Activated effector memory CD4-positive, alpha-beta T cell treated with Interleukin-2 at 50 U/mL for 16 hours (primary cell): ENCODE measurements at places on chromosomes 5 and 9.

- DNase-seq: no peak
Measured at GRCh38 chr5:68419637-68420452, 204.3 kb downstream of the PIK3R1 start.

- no peak for DNase-seq
Measured at GRCh38 chr5:77590347-77590746, 48.2 kb downstream of the OTP start.

DNA sequence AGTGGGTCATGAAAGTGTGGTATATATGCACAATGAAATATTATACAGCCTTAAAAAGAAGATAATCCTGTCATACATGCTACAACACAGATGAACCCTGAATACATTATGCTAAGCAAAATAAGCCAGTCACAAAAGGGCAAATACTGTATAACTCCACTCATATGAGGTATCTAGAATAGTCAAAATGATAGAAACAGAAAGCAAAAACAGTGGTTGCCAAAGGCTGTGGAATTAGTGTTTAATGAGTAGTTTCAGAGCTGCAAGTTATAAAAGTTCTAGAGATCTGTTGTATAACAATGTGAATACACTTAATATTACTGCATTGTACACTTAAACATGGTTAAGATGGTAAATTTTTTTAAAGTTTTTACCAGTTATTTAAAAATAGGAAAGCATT is 135.0 kb downstream of the OXCT1 start:
- DNase-seq: no peak

DNA sequence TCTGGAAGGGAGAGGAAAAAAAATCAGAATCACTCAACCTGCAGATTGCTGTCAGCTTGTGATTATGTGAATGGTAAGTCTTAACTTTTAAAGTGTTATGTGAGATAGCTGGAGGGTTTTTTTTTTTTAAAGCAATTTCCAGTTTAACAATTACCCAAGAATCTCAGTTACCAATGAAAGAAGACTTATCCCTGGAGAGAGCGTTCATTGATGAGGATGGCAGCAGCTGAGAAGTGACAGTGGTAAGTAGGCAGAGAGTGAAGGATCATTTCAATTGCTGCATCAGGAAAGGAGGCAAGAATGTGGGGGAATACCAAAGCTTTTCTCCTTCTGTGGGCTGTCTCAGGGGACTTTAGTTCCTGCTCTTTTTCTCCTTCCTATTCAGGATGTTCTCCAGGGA is 370.2 kb upstream of the C9orf72 start:
- DNase-seq: no peak

DNA sequence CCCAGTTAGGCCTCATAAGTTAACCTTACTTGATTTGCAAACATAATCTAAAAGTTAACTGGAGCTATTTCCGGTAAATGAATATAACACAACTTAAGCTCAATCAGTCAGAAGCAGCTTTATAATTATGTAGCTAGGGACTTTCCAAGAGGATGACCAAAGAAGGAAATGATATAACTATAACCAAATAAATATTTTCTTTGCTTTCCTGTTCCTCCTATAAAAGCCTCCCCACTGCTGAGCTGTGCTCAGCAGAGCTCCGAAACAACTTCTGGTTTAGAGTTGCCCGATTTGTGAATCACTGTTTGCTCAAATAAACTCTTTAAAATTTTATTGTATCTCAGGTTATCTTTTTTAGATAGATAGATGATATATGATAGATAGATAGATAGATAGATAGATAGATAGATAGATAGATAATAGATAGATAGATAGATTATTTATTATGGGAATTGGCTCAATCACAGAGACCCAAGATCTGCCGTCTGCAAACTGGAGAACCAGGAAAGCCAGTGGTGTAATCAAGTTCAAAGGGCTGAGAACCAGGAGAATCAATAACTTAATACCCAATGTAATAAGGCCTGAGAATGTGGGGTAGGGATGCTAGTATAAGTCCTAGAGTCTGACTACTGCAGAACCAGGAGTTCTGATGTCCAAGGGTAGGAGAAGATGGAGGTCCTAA is 19.3 kb upstream of the TMEM161B start:
- no peak for DNase-seq

- DNase-seq: no peak
Measured at GRCh38 chr5:164708831-164709230, 1203.4 kb downstream of the MAT2B start.

GRCh38 chr9:3043369-3043768 is 199.5 kb upstream of the PUM3 start:
- DNase-seq: no peak

- no peak for DNase-seq
Measured at GRCh38 chr5:133932441-133933168, 35.8 kb downstream of the C5orf15 start.

DNA sequence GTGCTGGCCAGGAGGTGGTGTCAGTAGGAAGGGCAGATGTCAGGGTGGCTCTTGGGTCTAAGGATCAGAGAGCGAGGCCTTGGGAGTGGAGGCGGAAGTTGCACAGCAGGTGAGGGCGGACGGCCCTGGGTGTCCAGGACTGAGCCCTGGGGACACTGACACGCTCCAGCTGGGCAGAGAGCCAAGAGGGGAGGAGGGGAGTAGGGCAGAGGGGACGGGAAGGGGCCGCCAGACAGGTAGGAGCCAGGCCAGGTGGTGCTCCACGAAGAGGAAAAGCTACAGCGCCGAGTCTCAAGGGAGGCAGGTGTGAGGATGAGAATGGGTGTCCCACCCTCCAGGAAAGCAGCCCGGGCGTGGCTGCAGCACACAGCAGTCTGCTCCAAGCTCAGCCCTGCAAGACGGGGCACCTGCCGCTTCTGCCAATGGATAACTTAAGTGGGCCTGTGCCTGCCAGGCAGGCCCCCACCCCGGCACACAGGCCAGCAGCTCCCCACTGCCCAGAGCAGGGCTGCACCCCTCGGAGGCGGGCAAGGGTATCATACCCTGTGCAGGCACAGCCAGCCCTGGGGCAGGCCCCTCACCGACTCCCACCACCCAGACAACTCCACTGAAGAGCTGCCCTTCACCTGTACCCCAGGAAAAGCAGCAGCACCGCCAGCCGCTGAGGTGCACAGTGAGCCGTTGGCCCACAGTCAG is 4.9 kb downstream of the TPRN start:
- no peak for DNase-seq

GRCh38 chr9:95971815-95972214 is 96.3 kb downstream of the ERCC6L2 start:
- no peak for DNase-seq

GRCh38 chr5:88813805-88814575 is 69.0 kb downstream of the MEF2C start:
- DNase-seq: no peak

- no peak for DNase-seq
Measured at GRCh38 chr9:73893230-73893629, 603.9 kb upstream of the RORB start.

GRCh38 chr9:71308454-71308853 is 187.0 kb upstream of the TRPM3 start:
- no peak for DNase-seq

DNA sequence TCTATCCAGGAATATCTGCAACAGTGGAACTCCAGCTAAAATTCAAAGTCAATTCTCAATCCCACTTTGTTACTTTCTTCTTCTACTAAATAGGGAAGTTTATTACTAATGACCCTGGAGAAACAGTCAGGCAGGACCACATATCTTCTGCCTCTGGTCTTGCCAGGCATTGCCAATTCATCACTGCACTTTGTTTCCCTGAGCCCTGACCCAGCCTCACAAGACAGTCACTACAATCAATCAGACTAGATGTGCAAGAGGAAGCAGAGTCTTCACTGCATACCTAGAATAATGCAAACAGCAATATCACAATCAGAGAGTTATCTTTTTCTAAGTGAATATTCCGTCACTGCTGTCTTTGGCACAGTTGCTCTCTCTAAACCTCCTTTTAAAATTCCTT is 74.9 kb upstream of the GAS1 start:
- no peak for DNase-seq

DNA sequence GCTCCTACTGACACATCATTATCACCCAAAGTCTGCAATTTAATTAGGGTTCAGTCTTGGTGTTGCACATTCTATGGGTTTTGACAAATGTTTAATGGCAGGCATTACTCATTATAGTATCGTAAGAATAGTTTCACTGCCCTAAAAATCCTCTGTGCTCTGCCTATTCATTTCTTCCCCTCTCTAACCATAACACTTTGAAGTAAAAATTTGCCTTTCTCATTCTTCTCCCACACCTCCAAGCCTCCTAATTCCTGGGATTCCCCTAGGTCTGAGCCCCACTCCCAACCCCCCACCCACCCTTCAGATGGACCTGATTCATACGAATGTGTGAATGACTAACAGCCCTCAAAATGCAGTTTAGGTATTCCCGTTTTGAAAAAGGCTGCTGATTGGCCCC is 18.4 kb downstream of the ENC1 start:
- DNase-seq: no peak

DNA sequence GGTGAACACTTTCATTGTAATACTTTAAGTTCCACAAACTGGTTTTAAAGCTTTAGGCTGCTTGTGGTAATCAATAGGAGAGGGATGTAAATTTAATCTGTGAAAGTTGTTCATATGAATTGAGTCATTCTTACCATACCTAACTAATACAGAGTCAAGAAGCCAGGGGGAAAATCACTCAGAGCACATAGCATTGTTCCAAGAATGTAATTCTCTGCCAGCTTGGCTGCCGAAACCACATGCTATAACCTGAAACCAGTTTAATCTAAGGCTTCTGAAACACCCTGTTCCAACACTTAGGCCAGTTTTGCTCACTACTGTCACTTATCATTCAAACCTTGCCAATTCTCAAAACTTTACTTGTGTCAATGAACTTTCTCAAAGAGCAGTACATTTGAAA is 528.8 kb upstream of the GRAMD2B start:
- DNase-seq: no peak

DNA sequence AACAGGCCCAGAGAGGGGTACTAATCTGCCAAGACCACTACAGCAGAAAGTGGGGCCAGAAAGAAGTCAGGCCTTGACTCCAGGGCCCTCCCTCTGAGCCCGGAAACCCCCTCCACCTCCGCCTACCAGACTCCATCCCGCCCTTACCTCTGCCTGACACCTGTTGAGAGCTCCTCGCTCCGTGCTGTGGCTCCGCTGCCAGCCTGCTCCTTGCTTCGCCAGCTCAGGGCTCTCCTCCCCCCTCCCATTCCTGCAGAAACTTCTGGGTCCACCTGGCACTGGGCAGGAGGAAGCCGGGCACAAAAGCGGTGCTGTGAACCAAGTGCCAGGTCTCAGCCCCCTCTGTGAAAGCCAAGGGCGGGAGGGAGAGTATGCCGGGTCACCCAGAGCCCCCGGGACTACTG is 6.4 kb upstream of the ST6GALNAC6 start:
- DNase-seq: peak; percentile 67

DNA sequence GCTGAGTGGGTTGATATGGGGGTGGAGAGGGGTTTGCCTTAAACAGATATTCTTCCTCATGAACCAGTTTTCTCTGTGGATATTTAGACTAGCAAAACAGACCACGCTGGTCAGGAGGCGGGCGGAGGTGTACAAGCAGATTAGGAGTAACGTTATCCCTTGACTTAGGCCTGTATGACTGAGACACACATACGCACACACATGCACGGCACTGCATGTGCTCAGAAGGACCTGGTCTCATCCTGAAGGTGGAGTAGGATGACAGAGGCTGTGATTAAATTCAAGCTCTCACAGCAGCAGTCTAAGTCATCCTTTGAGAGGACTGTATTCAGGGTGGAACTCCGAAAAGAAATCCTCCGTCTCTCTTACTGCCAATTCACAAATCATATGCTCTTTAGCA is 209.7 kb downstream of the DIRAS2 start:
- no peak for DNase-seq

DNA sequence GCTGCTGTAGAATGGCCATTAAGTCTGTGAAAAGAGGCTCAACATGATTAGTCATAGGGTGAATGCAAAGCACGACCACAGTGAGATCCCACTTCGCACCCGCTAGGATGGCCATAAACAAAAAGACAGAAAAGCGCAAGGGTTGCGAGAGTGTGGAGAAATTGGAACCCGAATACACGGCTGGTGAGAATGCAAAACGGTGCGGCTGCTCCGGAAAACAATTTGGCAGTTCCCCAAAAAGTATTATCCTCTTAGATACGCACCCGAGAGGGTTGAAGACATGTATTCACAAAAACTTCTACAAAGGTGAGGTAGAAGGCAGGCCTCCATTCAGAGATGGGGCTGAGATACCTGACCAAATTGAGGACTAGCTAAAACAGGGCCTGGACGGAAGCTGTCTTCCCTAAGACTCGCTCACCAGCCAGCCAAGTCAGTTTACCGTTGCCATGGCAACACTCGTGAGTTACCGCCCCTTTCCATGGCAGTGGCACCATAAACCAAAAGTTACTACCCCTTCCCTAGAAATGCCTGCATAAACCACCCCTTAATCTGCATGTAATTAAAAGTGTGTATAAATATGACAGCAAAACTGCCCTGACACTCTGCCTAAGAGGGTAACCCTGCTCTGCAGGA is 726 bp upstream of the PSMB7 start:
- DNase-seq: no peak

GRCh38 chr5:87069974-87070608 is 197.6 kb upstream of the RASA1 start:
- no peak for DNase-seq

GRCh38 chr9:99345942-99346341 is 123.9 kb downstream of the SEC61B start:
- DNase-seq: no peak

DNA sequence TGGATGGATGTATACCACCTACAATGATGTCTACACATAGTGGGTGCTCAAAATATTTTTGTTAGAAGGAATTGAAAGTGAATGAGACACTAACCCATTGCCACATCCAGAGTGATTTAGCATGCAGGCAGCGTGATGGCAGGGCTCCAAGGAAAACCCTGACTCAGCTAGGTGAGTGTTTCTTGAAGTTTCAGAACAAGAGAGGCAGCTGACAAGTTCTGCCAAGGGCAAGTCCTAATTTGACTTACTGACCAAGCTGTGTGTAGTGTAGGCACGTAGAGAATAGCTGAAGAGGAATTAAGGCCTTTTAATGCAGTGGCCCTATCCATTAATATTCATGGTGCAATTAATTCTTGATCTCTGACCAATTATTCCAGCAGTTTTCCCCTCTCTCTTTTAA is 107.8 kb upstream of the ATP10B start:
- DNase-seq: no peak

GRCh38 chr5:123286891-123287290 is 136.3 kb downstream of the CEP120 start:
- no peak for DNase-seq

DNA sequence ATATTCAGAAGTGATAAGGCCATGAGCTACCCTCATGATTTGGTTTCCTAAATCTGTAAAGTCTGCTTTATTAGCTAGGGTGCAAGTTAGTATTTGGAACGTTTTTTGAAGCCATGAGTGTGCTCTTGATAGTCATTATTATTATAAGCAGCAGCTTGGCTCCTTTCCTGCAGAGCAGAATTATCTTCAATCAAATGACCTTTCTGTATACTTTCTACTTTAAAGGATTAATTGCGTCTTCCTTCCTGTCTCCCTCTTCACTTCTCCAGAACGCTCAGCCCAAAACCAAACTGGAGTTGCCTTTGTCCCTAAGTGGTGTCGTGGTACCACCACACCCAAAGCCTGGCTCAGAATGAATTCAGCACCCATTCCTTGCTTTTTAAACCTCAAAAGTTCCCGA is 211.3 kb downstream of the ARHGAP26 start:
- DNase-seq: no peak

- DNase-seq: no peak
Measured at GRCh38 chr5:175582697-175583096, 75.2 kb upstream of the HRH2 start.

- no peak for DNase-seq
Measured at GRCh38 chr9:130186839-130187522, 14.8 kb downstream of the NCS1 start.

GRCh38 chr5:173747876-173748275 is 131.4 kb upstream of the BOD1 start:
- DNase-seq: no peak

- DNase-seq: no peak
Measured at GRCh38 chr5:132221781-132222648, 5.6 kb downstream of the P4HA2 start.
